A549 treated with Hydrocortisone at 1 μM for 4 hours (cell line): ENCODE measurements at places on chromosomes 11 and 22. TPM values are rescaled to one million over a fixed set of nuclear protein-coding genes. Genes with fewer than 3 reads are reported as not detected.

The ENTHD1 gene
- not detected in 5 replicates for total RNA-seq

The ANKRD49 gene
- total RNA-seq: 4.7 to 9.0 TPM (median 5.8 TPM) in 5 replicates

The OR5T1 gene
- not detected in 5 replicates for total RNA-seq

The RIMBP3C gene
- 0.12 to 0.30 TPM (median 0.14 TPM) in 5 replicates for total RNA-seq

The PPP6R3 gene
- 40.3 to 68.4 TPM (median 55.7 TPM) in 5 replicates for total RNA-seq

The CASP5 gene
- not detected in 5 replicates for total RNA-seq

The TMEM126B gene
- 52.7 to 60.3 TPM (median 54.7 TPM) in 5 replicates for total RNA-seq

The ALDH3B2 gene
- total RNA-seq: 0.03 TPM in 1 of 5 replicates, not detected in the others

The APIP gene
- total RNA-seq: 20.2 to 24.7 TPM (median 22.8 TPM) in 5 replicates

The C11orf42 gene
- not detected in 5 replicates for total RNA-seq

The ART1 gene
- total RNA-seq: not detected in 5 replicates
